Stimulated activated CD4-positive, alpha-beta T cell treated with anti-CD3 and anti-CD28 coated beads, Interleukin-2, amount 100 ng/mL, for 24 hours (primary cell): ENCODE measurements at places on chromosomes 12 and 14.
A peak's percentile ranks its signal among the peaks of the same experiment; 100 is the strongest.

DNA sequence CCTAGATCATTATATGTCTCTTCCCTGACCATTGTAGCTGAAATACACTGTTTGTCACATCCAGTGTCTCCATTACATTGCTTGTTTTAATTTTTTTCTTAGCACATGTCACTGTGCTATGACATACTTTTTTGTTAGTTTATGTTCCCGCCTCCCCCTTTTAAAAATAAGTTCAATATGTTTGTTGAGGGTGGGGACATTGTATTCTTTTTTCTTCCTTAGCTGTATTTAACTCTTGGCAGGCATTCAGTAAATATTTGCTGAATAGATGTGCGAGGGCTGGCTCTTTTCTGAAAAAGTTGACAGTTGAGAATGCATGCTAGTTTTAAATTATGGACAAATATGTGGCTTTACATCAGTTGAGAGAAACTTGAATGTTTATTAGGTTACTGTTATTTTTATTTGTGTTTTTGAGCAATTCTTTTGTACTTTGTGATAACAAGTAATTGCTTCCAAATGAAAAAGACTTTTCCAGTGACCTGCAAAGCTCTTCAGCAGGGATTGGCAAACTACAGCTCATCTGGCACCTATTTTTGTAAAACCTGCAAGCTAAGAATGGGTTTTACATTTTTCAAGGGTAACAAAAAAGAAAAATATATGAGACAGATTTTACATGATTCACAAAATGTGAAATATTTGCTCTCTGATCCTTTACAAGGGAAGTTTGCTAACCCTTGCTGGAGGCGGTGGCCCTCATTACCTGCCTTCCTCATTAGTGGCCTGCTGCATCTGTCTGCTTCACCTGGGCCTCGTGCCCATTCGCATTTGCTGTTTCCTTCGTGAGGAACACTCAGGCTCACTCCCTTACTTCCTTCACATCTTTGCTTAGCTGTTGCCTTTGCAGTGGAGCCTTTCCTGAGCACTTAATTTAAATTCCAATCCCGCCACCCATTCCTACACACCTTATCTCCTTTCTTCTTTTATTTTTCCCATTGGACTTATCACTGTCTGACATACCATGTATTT is 229.4 kb downstream of the ERC1 start:
- no peak for DNase-seq

GRCh38 chr12:9363145-9363544 is 154.9 kb upstream of the PZP start:
- no peak for DNase-seq

GRCh38 chr14:51792809-51793208 is 67.6 kb upstream of the GNG2 start:
- DNase-seq: no peak

DNA sequence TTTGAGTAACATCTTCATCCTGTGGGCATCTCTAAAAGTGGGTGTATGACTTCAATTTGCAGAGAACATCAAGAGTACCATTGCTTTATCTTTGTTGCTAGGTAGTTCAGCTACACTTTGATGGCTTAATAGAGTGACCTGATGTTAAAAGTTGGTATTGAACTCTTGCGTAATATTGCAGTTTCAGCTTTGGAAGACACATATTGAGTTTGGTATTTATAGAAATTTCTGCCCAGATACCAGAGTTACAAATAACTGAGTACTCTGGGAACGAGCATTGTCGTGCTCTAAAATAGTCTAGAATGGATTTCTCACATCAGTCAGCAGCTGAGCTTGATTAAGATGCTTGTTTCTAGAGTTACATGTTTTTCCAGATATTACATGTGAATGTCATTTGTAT is 24.8 kb upstream of the AKAP5 start:
- DNase-seq: no peak

GRCh38 chr12:55019784-55020183 is at the start of gene NEUROD4:
Gene NEUROD4, plus strand, starts transcription at chr12:55019974. Its CDS starts 6,466 bp downstream, at chr12:55026440.
- no peak for DNase-seq

- peak; percentile 47 for DNase-seq
Observed at GRCh38 chr14:75277008-75277814, 1.4 kb upstream of the FOS start.

DNA sequence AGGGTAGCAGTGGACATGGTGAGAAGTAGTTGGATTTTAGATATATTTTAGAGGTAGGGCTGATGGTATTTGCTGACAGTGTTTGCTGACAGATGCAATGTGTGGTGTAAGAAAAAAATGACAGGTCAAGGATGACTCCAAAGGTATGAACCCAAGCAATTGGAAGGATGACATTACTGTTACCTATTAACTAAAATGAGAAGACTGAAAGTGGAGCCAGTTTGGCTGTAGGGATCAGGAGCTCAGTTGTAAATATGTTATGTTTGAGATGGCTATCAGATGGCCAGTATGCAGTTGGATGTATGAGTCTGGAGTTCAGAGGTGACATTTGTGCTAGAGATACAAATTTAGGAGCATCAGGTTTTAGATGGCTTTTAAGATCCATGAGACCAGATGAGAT is 17.4 kb upstream of the SERPINA6 start:
- DNase-seq: no peak

DNA sequence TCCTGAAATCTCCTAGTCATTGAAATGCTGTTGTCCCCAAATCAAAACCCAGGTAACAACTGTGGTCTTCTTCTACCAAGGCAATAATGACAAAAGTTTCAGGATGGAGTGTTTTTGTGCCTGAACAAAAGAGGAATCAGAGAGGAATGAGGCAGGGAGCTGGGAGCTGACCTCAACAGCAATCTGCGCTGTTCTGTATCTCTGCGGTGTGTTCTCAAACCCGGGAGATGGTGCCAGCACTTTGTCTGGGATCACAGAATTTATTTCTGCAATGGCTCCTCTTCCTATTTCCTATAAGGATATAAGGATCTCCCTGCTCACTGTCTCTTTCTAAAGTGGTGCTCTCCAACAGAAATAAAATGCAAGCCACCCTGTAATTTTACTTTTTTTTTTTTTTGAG is 449 bp upstream of the GLT8D2 start:
- DNase-seq: no peak

- no peak for DNase-seq
Observed at GRCh38 chr14:97382616-97383226, 585.5 kb downstream of the VRK1 start.

DNA sequence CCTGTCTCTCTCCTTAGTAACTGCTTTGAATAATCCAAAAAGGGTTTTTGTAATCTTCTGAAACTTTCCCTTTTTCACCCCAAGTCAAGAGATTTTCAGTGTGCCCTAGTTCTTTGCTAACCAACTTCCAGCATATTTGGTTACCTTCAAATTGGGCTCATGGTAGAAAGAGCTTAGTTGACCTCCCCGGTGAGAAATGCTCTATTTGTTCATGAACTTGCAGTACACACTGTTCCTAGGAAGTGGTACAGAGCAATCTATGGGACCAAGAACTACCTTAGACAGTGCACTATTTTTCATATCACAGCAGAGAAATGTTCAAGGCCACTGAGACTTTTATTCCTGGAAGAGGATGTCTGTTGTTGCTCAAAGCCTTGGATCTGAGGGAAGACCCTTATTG is 1.7 kb downstream of the USP5 start:
- no peak for DNase-seq

- no peak for DNase-seq
Observed at GRCh38 chr12:2580821-2581220, 213.9 kb upstream of the FKBP4 start.

DNA sequence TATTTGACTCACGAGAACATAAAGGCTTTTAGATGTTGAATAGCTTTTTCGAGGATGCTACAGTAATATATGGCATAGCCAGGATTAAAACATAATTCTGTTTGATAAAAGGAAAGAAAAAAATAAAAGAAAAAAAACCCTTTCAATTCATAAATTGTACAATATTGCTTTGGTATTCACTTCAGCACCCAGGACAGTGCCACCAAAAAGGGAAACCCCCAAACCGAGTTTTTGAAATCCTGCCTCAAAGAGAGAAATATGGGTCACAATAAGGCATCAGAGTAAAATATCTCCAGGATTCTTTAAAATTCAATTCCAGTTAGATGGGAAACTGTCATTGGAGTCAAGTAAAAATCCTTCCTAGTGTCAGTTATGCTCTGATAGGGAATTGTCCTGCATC is 551.2 kb upstream of the SEL1L start:
- DNase-seq: no peak

- no peak for DNase-seq
Observed at GRCh38 chr12:47328831-47329545, 249.2 kb upstream of the AMIGO2 start.

DNA sequence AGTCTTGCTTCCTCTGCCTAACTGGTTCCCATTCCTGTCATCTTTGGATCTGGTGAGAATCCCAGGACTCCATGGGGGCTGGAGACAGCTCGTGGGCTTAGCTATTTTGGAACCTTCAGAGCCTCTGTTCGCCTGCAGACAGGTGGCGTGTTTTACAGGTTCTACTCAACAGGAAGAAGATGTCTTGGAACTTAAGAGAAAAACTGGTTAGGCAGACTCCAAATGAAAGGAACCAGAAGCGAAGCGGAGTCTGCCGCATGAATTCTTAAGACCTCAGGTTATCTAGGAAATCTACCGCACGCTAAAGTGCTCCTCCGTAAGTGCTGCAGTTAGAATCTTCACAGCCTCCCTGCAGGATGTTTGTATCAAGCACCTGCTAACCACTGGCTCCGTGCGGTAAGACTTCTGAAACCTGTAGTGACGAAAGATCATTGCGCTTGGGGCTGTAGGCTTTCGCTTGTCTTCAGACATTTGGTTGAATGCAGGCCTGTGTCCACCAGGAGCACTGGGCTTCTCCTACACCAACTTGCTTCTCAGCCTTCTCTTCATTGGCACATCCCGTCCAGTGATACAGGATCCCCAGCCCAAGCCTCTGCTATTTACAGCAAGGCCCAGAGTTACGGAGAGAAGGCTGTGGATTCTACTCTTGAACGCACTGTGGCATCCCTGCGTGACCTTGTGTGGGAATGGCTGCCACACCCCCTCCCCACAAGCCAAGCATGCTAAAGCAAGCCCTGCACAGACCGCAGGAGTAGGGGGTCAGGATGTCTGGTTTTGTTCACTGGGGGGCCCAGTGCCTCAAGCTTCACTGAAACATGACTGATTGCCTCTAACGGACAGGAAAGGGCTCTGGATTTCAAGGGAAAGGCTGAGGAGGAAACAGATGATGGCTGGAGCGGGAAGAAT is 35.0 kb downstream of the ACADS start:
- DNase-seq: no peak

GRCh38 chr12:78146365-78146772 is 315.7 kb downstream of the NAV3 start:
- no peak for DNase-seq

GRCh38 chr14:55545779-55546178 is 34.2 kb upstream of the KTN1 start:
- no peak for DNase-seq

DNA sequence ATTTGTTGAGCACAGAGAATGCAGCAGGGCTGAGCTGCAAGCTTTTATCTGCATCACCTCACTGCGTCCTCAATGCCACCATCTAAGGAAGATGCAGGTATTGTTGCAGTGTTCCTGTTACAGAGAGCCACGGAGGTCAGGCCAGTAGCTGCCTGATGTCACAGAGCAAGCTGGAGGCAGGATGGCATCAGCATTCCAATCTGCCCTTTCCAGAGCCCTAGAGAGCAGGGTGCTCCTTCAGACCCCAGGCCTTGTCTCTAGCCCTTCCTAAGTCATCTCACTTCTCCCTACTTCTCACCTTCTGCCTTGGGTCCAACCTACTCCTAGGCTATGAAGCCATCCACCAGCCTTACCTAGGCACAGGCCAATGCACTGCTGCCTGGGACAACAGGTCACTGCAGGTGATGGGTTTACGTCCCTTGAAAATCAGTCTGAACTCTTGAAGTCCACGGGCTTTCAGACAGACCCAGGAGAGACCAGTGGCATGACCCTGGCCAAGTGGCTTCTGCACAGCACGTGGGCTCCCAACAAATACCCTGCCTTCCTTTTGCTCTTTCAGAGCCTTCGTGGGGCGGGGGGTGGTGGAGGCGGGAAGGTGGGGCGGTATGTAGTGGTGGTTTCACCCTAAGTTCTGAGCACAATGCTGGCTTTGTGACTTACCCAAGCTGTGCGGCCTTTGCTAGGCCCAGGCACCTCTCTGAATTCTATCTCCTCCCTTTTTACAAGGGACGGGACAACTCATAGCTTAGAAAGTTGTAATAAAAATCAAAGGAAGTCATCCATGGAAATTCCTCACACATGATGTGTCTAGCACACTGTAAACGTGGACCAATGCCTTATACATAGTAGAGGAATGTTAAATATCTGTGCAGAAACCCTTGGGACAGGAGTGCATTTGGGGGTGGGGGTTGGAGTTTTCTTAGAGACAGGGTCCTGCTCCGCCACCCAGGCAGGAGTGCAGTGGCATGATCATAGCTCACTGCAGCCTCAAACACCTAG is 136.0 kb downstream of the KSR2 start:
- no peak for DNase-seq

GRCh38 chr12:59389968-59390576 is 205.8 kb upstream of the SLC16A7 start:
- no peak for DNase-seq

GRCh38 chr12:130301559-130301958 is 36.1 kb upstream of the PIWIL1 start:
- DNase-seq: no peak
